K562 (cell line): ENCODE measurements at places on chromosomes 3 and 15.

GRCh38 chr3:62097121-62097520 lies 276.2 kb downstream of the FEZF2 start:
- DNase-seq: no peak

- no peak for DNase-seq
Observed at GRCh38 chr3:17752436-17752835, 10.0 kb upstream of the TBC1D5 start.

DNA sequence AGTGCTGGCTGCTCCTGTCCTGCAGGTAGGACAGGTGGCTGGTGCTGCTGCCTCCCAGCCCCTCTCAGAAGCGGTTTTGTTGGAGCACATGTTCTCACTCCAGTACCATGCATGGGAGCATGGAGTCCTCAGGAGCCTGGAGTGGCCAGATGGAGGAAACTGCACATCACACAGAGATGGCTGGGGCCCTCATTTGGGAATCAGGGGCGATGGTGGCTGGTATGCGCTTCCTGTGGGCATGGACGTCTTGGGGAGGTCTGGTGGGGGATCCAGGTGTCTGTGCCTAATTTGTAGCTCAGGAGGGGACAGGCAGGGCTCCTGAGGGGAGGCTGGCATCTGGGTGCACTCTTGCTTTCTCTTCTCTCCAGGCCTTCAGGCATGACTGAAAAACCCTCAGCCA lies 168.2 kb downstream of the KLF13 start:
- no peak for DNase-seq

DNA sequence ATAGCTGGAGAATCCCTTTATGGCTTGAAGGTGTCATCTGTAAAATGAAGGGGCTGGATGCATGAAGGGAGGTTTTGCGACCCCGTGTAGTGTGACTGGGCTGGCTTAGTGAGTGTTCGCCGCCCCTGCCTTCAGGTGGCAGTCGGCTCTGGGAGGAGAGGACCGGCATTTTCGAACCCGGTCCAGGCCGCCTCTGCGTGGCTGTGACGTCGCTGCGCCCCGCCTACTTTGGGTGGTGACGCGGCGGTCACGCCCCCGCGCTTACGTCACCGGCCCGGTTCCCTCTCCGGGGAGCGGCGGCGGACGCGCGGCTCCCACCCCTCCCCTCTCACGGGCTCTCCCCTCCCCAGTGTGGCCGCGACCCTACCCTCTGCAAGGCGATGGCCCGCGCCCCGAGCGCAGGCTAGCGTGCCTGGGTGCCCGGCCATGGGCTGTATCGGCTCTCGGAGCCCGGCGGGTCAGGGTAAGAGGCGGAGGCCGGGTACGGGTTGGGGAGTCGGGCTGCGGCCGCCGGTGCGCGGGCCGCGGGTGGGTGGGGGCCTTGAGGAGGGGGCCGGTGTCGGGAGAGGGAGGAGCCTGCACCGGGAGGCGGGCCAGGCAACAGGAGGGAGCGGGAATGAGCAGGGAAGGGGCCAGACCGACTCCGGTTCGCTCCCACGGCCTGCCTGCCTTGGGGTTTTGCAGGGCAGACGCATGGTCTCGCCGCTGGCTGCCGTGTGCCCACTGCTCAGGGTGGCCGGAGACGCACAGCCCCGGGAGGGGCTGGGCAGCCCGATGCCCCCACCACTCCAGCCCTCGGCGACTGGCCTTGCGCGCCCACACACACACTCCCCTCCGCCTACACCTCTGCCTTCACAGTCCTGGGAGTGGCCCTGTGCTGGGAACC lies 1.5 kb upstream of the FAM131A start:
- peak; percentile 92 for DNase-seq

GRCh38 chr3:171695426-171695825 lies 114.9 kb downstream of the PLD1 start:
- no peak for DNase-seq

DNA sequence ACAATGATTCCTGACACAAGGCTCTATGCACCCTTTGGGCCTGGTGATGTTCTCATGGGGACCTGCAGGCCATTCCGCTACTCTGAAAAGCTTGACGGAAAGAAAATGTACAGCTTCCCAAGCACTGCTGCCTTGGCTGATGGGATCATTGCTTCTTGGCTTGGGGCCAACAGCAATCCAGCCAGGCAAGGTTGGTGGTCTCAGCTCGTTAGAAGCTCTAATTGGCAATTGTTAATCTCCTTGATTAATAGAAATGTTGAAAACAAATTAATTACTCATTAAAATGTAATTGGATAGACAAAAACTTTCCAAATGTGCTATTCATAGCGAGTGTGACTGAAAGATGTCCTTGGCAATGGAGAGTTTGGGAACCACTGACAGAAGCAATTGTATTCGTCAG lies 16.3 kb upstream of the MYZAP start:
- DNase-seq: no peak

- DNase-seq: no peak
Observed at GRCh38 chr3:11050666-11051323, 58.2 kb downstream of the SLC6A1 start.

DNA sequence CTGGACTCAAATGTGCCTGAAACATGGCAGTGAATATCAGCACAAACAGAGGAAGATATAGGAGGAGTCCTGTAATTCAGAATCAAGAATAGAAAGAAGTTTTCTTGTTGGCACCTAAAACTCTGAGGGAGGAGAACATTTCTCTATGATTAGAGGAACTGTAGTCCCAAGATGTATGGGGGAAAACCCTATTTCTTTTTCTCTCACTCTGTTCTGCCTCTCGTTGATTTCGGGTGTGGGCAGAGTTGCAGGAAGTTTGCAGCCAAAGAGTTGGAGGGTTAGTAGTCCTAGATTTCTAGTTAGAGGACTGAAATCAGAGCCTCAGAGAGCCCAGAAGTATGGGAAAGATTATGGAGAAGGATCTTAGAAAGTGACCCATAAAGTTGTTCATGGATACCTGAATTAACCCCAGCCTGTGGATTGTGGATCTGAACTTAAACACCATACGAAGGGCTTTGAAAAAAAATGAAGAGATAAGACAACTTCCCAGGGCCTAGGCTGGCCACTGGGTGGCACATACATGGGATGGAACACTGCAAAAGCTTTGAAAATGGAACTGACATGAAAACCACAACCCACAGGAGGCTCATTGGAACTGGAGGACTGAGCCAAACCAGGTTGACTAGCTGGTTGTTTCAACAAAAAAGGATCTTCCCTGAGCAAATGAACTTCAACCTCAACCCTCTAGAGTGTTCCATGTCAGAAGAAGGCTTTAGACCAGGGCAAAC lies 34.6 kb downstream of the FMN1 start:
- no peak for DNase-seq

GRCh38 chr3:155912579-155913190 lies 42.2 kb downstream of the GMPS start:
- no peak for DNase-seq

DNA sequence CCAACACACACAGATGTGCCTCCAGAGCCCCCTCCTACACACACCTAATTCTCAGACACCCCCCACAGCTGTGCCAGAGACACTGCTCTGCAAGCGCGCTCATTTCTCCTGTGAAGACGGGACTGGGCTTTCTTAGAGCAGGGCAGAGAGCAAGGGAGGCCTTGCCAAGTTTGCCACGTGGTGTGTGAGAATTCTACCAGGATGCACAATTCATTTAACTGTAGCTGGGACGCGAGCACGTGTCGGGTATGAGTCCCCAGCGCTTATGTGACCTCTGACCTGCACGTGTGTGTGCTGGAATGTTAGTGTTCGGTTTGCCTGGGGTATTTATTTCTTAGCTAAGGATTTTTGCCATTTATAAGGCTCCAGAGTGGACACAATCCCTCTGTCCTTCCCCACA lies 37.0 kb downstream of the FEM1B start:
- DNase-seq: no peak

DNA sequence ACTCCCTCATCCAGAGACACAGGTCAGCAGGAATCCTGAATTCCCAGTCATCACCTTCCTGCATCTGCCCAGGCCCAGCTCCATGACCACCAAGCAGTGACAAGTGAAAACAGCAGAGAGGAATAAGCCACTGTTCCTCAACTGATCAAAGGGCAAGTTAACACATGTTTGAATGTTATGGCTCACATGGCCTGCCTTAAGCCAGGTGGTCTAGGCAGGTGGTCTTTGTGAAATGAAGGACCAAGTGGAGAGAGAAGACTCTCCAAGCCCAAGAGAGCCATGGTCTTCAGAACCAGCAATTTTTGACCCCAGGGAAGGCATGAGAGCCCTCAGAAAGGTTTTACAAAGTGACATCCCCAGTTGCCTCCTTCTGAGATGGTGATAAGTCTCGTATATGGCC lies 161.8 kb downstream of the EPHB1 start:
- DNase-seq: no peak

DNA sequence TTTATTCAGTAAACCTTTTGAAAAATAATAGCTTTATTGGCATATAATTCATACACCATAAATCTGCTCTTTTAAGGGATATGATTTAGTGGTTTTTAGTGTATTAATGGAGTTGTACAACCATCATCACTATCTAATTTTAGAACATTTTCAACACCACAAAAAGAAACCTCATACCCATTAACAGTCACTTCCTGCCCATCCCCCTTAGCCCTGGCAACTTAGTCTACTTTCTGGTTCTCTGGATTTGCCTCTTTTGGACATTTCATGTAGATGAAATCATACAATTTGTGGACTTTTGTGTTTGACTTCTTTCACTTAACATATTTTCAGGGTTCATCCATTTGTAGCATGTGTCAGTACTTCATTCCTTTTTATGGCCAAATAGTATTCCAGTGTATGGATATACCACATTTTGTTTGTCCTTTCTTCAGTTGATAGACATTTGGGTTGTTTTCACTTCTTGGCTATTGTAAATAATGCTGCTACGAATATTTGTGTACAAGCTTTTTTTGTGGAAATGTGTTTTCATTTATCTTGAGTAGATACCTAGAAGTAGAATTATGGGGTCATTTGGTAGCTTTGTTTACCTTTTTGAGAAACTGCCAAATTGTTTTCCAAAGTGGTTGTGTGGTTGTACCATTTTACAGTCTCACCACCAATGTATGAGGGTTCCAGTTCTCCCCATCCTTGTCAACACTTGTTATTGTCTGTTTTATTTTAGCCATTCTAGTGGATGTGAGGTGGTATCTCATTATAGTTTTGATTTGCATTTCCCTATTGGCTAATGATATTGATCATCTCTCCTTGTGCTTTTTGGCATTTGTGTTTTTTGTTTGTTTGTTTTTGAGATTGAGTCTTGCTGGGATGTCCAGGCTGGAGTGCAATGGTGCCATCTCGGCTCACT lies 45.8 kb downstream of the SMAD3 start:
- DNase-seq: no peak

DNA sequence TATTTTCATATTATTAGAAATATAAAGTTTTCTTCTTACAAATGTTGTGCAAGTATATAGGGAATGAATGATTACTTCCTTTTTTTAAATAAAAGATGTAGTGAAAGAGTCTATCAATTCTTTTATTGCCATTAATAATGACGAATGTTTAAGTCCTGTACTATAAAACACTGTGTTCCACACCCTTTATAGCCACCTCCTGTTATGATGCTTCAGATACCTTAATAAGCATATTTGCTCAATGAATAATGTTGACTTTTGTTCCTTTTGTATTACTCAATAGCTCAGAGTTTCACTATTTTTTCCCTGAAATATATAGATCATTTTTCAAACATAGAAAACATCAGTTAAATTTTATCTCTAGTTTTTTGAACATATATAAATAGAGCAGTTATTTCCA lies 378.2 kb upstream of the THBS1 start:
- no peak for DNase-seq

- DNase-seq: no peak
Observed at GRCh38 chr3:60219501-60219900, 1031.8 kb downstream of the FHIT start.

- DNase-seq: no peak
Observed at GRCh38 chr3:11168406-11168805, 14.1 kb downstream of the HRH1 start.

DNA sequence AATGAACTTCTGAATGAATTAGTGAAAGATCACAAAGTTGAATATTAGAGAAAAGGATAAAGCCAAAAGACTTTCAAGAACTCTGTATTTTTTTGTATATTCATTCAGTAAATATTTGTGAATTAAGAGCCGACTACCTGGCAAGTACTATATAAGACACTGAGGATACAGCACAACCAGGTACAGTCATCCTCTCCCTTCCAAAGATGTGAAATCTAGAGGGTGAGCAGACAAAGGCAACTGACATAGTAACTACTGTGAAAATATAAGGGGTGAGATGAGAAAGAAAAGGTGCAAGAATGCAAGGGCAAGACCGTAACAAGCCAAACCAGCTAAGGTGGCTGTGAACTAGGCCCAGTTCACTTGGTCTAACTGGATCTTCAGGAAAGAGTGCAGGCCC lies 974.6 kb upstream of the CFAP20DC start:
- DNase-seq: no peak

DNA sequence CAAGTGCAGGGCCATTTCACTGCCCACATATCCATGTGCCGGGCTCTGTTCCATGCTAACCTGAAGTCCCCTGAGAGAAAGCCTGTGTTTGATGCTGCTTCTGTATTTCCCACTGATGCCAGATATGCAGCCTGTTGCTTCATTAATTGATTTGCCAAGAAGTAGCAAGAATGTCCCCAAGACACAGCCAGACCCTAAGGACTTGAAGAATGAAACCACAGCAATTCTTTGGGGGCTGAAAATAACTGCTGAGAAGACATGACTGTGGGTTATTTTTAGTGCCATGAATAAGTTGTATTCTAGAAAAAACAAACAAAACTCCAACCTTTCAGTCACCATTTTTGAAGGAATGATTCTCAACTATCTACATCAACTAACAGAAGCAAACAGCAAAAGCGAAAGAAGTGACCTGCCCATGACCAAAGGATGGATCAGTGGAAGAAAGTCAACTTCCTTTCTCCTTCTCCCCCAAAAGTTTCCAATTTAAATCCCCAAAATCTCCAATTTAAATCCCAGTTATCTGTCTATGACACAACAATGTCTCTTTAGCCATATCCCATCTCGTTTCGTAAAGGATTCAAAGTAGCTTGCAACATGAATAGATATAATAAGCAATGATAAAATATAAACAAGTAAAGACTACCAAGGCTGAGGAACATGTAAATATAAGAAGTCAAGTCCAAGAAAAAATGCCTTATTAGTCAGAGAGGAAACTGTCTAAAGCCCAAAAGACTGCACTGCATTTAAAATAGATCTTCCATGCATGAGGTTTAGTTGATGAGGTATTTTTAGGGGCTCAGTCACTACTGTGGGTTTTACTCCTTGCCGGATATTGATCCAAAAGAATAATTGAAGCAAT lies 226.8 kb downstream of the DTWD1 start:
- no peak for DNase-seq

DNA sequence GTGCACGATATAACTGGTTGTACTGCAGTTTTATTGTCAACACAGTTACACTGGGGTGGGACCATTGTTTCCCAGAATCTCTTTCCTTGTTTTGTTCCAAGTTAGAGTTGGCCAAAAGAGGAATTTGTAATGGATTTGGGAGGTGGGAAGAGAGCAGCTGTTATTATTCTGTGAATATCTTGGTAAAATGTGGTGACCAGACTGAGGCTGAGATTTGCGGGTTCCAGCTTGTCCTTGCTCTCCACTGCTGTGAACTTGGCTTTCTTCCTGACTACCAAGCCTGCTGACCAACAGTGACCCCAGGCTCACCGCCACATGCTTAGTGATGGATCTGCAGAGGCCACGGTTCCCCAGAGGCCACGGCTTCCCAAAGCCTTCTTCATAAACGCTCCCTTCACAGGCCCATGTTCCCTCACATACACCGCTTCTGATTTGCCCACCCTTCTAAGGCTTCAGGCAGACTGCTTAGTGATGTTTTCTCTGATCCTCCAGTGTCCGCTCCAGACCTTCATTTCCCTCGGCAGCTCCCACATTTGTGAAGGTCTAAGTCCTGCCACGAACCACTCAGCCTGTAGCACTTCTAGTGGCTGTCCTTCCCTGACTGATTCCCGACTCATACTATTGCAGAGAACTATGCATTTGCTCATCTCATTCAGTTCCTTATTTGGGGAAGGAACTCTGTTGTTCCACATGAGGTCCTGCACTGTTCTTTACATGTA lies 525.5 kb upstream of the RGMA start:
- DNase-seq: no peak
